Amniotic epithelial cell (primary cell): ENCODE measurements at places on chromosomes 1 and 21.

DNA sequence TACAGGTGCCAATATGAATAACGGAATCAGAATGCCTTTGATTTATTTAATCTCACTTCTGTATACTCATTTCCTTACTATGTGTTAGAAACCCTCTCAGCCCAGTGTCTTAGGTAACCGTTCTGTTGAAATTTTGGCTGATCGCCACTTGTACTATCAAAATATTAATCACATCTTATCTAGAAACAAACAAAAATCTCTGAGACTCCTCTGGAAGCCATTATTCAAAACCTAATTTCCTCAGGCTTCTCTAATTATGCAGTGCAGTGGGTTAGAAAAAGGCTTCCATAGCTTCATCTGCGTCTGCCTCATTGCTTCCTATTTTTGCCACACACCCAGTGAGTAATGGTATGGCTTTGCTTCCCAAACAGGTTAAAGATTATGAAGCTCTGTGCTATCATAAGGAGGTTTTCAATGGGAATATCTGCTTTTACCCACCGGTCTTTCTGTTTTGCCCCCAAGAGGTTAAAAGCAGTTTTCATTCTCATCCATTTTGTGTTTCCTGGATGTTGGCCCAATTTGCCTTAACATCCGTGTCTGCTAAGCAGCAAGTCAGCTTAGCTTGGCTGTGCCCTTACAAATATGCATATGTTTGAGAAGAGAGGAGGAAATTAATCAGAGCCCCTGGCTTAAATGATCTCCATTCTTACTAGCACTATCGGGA lies 129.6 kb downstream of the RYR2 start:
- no peak for DNase-seq

DNA sequence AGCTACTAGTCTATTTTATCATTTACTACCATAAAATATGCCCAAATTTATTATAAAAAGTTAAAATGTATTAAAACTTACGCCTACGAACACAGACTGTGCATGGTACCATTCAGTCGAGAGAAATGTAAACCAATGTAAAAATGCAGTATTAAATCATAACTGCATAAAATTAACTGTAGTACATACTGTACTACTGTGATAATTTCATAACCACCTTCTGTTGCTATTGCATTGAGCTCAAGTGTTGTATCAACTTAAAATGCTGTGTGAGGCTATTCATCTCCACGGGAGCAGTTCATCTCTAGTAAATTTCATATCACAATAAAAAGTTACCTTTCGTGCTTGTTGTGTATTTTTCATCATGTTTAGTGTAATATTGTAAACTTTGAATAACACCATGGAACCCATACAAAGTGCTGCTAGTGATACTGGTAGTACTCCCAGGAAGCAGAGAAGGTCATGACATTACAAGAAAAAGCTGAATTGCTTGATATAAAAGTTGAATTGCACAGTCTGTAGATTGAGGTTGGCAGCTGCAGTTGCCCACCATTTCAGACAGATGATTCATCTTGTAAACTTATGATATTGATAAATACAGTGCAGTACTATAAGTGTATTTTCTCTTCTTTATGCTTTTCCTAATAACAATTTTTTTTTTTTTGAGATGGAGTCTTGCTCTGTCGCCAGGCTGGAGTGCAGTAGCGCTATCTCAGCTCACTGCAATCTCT lies 19.0 kb upstream of the CENPF start:
- DNase-seq, result peak; percentile 57

- no peak for DNase-seq
Measured at GRCh38 chr21:46124926-46125845, 27.3 kb downstream of the COL6A2 start.

- peak; percentile 91 for DNase-seq
Measured at GRCh38 chr1:30788580-30789387, 31.2 kb upstream of the LAPTM5 start.

GRCh38 chr1:56287721-56288120 lies 291.6 kb downstream of the PLPP3 start:
- no peak for DNase-seq

GRCh38 chr1:246497331-246497915 lies 9.7 kb downstream of the SMYD3 start:
- DNase-seq, result peak; percentile 72

DNA sequence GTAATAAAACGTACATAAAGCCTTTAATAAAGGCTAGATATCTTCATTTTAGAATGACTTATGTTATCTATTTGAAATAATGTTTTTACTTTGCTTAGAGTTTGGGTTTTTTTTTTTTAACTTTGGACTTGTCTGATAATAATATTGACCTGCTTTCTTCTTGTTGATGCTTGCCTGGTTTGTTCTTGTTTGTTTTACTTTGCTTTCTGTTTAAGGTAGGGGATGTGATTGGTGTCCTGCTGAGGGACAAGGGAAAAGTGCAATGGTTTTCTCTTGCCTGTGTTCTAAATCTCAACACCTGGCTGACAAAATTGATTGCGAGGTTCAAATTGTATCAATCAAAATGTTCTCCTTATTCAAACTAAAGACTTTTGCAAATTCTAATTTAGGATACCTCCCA lies 2.2 kb upstream of the FH start:
- DNase-seq, result no peak

GRCh38 chr1:27149084-27149761 lies 5.7 kb downstream of the SLC9A1 start:
- peak; percentile 45 for DNase-seq

DNA sequence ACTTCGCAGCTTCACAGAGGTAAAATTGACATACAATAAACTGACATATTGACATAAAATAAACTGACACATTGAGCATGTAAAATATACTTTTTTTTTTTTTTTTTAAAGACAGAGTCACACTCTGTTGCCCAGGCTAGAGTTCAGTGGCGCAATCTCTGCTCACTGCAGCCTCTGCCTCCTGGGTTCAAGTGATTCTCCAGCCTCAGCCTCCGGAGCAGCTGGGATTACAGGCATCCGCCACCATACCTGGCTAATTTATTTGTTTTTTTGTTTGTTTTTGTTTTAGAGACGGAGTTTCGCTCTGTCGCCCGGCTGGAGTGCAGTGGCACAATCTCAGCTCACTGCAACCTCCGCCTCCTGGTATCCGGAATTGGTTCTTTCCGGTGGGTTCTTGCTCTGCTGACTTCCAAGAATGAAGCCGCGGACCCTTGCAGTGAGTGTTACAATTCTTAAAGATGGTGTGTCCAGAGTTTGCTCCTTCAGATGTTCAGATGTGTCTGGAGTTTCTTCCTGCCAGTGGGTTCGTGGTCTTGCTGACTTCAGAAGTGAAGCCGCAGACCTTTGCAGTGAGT lies 48.4 kb upstream of the CLIC4 start:
- no peak for DNase-seq

- no peak for DNase-seq
Measured at GRCh38 chr21:43772425-43772821, 3.7 kb downstream of the CSTB start.

DNA sequence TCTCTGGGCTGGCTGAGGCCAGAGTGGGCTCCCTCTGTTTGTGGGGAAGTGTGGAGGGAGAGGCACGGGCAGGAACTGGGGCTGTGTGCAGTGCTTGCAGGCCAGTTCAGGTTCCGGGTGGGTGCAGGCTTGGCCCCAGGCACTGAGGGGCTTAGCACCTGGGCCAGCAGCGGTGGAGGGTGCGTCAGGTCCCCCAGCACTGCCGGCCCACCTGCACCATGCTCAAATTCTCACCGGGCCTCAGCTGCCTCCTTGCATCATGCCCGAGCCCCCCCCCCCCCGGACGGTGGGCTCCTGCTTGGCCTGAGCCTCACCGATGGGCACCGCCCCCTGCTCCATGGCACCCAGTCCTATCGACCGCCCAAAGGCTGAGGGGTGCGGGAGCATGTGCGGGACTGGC lies 26.3 kb upstream of the FCGR2A start:
- no peak for DNase-seq

DNA sequence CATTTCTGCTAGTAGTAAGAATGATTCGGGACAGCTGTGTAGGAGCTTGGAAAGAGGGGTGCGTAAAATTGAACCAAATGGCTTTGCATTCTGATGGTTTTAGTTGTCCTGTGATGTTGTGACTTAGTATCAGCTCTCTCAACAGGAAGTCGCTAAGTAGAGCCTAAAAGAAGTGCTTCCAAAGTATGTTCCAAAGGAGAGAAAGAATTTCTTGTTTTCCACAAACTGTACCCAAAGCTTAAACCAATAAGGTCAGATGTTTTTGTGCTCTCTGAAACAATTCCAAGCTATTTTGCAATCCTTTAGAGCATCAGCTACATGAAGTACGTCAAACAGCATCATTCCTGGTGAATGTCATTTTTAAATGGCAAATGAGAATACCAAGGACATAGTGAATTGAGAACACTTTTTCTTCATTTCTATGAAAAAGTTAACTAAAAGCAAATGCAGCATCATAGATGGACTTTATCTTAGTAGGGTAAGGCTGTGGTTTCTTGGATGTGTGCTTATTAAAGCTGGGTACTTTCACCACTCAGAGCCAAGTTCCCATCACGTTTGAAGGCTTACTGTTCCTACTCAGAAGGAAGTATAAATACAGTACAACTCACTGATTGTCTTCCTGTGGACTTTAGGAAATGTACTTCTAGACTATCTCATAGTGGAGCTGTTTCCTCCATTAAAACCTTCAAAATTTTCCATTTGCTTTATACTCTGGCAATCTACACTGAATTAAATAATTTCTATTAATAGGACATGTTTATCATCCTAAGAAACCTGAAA lies 148.6 kb downstream of the C1orf21 start:
- DNase-seq, result peak; percentile 96

DNA sequence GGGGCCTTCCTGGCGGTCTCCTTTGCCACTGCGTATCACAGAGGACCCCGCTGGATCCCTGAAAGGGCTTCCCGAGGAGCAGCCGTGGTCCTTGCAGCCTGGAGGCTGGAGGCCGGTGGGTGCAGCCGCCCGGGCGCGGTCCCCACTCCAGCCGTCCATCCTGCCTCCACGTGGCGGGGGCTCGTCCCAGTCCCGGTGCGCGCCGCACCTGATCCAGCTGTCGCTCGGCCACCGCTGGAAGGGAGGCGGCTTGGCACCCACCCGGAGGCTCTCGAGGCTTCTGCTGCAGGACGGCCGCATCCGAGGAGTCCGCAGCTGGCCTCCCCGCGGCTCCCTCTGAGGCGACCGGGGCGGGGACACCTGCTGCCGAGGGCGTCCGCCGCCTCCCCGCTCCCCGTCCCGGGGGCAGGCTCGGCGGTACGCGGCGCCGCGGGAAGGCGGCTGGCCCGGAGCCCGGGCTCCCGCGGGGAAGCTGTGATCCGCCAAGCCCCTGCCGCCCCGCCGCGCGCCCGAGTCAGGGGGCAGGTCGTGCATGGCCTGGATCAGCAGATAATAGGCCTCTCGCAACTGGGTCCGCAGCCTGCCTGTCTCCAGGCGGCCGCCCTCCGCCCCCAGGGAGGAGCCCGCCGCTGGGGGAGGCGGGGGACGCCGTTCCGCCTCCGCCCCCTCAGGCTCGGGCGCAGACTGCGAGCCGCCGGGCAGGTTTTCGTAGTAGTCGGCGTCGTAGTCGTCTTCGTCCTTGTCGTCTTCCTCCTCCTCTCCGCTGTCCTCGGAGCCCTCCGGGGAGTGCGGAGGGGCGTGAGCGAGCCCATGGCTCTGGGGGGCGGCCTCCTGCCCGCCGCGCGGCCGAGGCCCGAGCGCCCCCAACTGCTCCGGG lies at the start of gene SYDE2:
TSS of gene SYDE2 (minus strand) at position 554 of the 877 bp plus-strand sequence. CDS start at position 534, 20 bp downstream.
- peak; percentile 74 for DNase-seq

DNA sequence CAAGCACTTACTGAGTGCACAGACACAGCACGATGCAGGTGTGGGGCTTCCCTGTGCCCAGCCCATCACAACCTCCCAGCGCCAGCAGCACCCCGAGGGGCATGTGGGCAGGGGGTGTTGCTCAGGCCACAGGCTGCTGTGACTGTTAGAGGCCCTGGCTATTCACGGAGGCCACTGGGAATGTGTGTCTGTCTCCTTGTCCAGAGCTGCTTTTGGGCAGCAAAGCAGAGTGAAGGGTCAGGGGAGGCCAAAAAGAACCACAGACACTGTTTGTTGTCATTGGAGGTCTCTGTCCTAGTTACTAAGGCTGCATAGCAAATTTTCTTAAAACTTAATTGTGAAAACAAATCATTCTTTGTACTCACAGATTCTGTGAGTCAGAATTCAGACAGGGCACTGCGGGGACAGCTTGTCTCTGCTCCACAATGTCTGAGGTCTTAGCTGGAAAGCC lies 49.6 kb downstream of the TNFRSF8 start:
- no peak for DNase-seq

DNA sequence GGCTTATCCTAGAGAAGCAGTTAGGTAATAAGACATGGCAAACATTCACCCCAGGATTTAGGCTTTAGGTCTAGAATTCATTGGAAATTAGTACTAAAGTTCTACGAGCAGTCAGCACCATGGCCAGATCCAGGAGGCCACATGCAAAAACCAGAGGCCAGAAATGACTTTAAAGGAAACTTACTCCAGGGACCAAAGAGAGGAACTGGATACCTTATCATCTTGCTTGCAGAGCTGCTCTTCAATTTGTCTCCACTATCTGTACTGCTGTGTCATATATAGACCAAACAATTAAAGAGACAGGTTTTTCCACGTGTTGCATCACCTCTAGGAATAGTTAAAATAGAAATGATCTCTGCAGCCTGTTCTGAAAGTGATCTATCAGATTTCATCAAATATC lies 127.8 kb downstream of the LMX1A start:
- no peak for DNase-seq

DNA sequence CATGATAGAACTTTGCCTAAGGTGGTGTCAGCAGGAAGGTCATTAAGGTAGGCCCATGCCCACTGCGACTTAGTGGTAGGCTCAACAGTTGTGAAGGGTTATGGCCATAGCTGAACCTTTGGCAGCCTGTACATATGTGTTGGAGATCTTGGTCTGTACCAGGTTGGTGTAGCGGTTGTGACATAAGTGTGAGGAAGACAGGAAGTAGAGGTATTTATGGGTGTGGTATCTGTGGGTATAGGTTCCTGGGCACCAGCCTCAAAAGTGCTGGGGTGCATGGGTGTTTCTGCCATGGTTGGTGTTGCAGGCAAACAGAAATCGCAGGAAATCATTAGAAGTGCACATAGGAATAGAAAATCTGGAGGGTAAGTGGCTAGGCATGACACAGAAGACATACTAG lies 18.6 kb upstream of the LRIF1 start:
- DNase-seq, result no peak

DNA sequence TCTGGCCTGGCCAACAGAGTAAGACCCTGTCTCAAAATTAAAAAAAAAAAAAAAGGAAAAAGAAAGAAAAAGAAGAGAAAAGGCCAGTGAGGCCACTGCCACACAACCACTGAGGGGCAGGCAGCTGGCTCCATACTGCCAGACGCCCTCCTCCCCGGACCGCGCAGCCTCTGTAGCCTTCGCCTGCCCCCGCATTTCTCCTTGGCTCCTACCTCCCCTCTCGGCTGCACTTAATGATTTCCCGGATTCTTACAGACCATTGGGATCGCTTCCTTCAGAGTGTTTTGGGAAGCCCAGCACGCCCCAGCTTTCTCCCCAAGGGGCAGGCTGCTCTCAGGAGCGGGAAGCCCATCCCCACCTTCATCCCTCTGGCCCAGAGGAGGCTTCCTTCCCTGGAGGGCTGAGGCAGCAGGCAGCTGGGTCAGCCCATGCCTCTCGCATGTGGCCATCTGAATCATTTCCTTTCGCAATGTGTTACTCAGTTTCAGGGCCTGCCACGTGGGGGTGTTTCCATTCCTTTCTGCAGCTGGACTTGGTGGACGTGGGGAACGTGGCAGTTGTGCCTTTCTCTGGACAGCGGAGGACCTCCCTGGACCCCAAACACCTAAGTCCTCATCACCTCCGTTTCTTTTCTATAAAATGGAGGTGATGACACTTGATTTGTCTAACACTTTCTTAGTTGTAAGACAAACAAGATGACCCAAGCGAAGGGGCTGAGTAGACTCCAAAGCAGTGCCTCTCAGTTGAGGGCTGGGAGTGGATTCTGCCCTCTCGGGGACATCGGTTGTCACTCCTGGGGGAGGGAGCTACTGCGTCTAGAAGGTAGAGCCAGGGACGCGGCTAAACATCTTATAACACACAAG lies 2.3 kb downstream of the SLC2A5 start:
- peak; percentile 94 for DNase-seq
